ENCODE measurements at places on chromosomes 16 and 17.

GRCh38 chr17:36598951-36599401 lies 2.4 kb upstream of the MRM1 start:
- DNase-seq = no peak

- DNase-seq = no peak
These were observed 64.2 kb downstream of the DNAH17 start for GRCh38 chr17:78512976-78513375.

DNA sequence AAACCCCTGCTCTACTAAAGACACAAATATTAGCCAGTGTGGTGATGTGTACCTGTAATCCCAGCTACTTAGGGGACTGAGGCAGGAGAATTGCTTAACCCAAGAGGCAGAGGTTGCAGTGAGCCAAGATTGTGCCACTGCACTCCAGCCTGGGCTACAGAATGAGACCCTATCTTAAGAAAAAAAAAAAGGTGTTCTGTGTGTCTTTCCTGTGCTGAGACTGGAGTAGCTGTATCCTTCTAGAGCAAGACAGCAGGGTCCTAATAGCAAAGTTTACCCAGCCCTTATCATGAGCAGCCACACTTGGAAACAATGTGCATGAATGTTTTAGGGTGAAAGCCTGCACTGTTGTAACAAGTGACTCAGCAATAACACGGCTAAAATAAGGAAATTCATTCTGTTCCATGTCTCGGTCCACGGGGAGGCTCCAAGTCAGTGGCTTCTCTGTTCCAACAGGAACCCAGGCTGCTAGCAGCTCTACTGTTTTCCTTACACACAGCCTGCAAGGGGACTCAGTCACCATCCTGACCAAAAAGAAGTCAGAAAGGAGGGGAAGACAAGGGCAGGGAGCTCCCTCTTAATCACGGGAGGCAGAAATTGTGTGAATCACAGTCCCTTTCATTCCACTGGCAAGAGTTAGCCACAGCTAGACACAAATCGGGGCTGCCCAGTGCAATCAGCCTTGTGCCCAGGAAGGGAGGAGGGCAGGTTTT lies 7.1 kb upstream of the SLC5A11 start:
- no peak for DNase-seq

DNA sequence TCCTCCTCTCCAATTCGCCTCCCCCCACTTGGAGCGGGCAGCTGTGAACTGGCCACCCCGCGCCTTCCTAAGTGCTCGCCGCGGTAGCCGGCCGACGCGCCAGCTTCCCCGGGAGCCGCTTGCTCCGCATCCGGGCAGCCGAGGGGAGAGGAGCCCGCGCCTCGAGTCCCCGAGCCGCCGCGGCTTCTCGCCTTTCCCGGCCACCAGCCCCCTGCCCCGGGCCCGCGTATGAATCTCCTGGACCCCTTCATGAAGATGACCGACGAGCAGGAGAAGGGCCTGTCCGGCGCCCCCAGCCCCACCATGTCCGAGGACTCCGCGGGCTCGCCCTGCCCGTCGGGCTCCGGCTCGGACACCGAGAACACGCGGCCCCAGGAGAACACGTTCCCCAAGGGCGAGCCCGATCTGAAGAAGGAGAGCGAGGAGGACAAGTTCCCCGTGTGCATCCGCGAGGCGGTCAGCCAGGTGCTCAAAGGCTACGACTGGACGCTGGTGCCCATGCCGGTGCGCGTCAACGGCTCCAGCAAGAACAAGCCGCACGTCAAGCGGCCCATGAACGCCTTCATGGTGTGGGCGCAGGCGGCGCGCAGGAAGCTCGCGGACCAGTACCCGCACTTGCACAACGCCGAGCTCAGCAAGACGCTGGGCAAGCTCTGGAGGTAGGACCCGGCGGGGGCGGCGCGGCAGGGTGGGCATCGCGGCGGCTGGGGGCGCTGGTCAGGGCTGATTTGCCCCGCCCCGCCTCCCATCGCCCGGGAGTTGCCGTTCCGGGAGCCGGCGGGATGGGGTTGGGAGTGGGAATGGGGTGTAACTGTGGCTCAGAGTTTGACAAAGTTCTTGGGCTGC lies 567 bp downstream of the SOX9 start:
- peak; percentile 8 for DNase-seq

DNA sequence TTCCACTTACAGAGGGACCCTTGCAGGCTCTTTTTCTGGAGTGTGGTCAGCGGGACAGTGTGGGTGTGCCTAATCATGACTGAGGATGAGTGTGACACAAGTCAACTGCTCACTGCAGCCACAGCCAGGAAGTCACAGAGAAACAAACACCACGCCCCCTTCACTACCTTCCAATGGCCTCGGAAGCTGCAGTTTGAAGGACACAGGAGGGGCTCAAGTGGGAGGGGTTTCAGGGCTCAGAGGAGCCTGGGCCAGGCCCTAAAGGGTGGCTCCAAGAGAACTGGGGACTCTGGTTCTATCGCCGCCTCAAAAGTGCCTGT lies 116.2 kb upstream of the SDK2 start:
- no peak for DNase-seq

- DNase-seq = no peak
These were observed 98.7 kb downstream of the NPIPB11 start for GRCh38 chr16:29307598-29308507.

DNA sequence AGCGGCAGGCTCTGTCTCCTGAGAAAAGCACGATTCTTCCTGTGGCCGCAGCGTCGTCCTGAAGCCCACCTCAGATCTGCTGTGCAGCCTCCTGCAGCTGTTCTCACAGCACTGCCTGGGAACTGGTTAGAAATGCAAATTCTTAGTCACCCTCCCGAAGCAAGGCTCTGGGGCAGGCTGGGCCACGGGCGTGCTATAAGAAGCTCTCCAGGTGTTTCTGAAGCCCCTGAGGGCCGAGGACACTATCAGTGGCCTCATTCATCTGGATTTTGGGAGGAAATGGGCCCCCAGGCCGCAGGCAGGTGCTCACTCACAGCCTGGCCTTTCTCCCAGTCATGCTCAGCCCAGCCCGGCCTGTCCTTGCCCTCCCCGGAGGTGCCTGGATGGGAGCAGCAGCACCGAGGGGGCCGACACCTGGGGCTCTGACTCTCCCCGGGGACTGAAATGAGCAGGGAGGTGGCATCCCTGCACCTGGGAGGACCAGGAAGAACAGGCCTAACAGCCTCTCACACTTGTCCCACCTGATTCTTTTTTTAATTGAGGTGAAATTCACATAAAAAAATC lies 10.4 kb upstream of the NLRC3 start:
- no peak for DNase-seq

Data from gastrocnemius medialis (tissue), 4 donors.